ENCODE measurements at places on chromosomes 11 and 22. TPM values are rescaled to one million over a fixed set of nuclear protein-coding genes. Genes with fewer than 3 reads are reported as not detected.

Gene ZP1
- total RNA-seq, result not detected

Gene MEN1
- 42.7 TPM for total RNA-seq

GRCh38 chr11:110000031-110000502 is 93.1 kb upstream of the ZC3H12C start:
- no peak for DNase-seq

Gene SLC15A3
- 7.4 TPM for total RNA-seq

Gene L3MBTL2
- total RNA-seq, result 6.3 TPM

Gene HTR3A
- total RNA-seq, result 0.55 TPM

Gene OR8G5
- total RNA-seq, result not detected

DNA sequence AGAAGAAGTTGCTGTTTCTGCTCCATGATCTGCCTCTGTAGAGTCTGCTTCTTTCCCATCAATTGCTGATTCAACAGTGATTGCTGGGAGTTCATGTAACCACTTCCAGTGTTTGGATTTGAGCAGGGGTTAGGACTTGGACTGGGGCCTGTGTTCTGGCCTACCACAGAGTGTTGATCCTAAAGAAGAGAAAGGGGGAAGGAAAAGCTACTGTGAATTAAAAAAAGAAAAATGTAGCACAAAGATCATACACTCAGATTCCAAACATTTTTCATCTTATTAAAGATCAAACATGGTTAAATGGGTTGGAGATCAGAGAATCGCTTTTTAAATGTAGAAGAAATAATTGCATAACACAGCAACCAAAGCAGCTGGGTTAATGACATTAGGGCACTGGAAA is 67.6 kb upstream of the MTMR2 start:
- DNase-seq, result no peak
